Lower lobe of right lung (tissue), 2 donors: ENCODE measurements at places on chromosomes 2 and 18.

GRCh38 chr18:3966246-3966641 lies 488.9 kb downstream of the DLGAP1 start:
- no peak for DNase-seq

DNA sequence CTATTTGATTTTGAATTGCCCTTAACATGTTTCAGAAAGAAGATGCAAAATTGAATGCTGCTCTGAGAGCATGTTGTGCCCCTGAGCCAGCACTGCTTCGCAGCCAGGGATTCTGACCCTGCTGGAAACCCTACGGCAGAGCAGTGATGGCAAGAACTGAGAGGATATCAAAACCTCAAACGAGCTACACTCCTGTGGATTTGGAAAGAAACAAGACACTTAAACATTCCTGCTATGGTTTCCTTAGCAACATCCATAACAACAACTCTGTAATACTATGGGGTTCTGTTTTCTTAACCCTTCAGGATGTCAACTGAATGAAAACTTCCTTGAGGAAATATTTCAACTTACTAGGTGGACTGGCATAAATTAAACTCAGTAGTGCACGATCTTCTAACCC lies 649.1 kb downstream of the NYAP2 start:
- DNase-seq, result no peak

GRCh38 chr2:168913495-168913894 lies 12.4 kb downstream of the G6PC2 start:
- no peak for DNase-seq

GRCh38 chr18:65754121-65754520 lies 3.3 kb downstream of the CDH7 start:
- DNase-seq, result no peak

- DNase-seq, result no peak
These were observed 2.1 kb downstream of the SERPINB10 start for GRCh38 chr18:63909870-63910269.

GRCh38 chr2:105744909-105745853 lies at the start of gene NCK2:
Gene NCK2 (plus strand): TSS chr2:105744912. CDS start chr2:105855064, 110,152 bp downstream.
- peak; percentile 56 for DNase-seq

DNA sequence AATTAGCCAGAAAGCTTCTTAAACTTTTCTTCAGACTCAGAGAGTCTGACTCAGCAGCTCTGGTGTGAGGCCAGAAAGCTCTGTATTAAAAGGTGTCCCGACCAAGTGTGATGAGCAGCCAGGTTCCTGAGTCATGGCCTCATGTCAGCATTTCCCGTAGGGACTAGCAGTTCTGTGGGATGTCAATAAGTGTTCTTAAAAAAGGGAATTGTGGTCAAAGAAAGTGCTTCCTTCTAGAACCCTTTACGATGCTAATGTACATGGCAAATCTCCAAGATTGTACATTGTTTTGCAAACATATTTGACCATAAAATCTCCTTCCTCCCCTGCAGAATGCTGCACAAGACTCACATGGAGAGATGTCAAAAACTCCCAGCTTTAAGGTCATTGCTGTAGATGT lies 80.1 kb downstream of the PLA2R1 start:
- DNase-seq, result no peak

GRCh38 chr2:189492451-189492850 lies 51.2 kb downstream of the WDR75 start:
- DNase-seq, result no peak

DNA sequence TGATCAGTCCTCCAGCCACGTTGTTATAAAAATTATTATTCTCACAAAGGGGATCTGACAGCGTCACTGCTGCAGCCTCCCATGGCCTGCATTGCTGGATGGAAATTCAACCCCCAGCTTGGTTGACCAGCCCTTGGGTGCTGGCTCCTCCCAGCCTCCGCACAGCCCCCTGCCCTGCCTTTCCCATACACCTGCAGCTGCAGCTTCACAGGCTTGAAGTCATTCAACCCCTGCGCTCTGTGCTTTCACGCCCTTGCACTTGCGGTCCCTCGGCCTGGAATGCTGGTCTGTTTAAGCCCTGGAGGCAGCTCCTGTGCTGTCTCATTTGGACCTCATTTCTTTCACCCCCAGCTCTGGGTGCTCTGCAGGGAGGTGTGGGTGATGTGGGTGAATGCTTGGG lies 860 bp upstream of the CD8A start:
- DNase-seq, result peak; percentile 47

DNA sequence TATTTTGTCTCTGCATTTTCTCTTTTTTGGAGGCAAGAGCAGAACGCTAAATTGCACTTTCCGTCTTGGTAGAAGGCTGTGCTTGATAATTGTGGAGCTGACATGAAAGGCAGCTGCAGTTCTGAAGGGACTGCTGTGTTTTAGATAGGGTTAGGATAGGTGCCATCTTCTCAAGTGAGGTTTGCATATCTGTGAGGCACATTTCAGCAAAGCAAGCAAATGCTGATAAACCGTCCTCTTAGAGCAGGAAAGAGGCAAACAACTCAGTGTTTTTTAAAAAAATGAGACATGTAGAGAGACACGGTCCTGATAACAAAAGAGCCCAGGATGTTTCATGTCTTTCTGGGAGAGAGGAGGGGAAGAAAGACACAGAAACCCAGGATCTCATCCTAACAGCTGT lies 217.7 kb downstream of the SOCS6 start:
- DNase-seq, result no peak

DNA sequence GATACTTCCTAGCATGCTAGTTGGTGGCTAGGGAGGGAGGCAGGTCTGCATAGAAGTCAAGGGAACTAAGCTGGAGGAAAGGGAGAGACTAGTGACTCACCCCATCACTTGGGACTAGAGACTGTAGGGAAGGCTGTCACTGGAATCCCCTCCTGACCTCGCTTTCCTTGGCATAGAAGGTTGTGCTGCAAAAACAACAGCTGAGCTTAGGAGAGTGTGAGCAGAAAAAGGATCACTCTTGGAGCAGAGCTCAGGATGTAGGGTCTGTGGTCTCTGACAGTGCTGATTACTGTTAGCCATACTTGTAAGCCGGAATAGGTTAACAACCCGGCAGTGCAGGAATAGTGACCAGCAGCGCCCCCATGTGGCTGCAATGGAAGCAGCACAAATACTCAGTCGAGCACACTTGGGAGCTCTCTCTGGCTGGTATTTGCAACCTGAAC lies 66.9 kb upstream of the SMAD2 start:
- DNase-seq, result no peak

- no peak for DNase-seq
These were observed 73.9 kb downstream of the MARCO start for GRCh38 chr2:119015845-119016244.

DNA sequence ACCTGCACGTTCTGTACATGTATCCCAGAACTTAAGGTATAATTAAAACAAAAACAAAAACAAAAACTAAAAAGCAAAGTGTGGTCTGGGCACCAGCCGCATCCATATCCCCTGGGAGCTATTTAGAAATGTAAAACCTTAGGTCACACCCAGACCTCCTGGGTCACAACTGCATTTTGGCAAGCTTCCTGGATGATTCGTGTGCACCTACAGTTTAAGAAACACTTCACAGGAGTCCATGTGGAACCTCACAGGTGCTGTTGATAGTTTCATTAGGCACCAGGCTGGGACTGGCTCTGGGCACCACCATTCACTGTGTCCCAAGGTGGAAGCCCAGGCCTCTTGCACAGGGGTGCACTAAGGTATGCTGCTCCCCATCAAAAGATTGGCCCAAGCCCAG lies 103.6 kb upstream of the BOD1L2 start:
- no peak for DNase-seq

DNA sequence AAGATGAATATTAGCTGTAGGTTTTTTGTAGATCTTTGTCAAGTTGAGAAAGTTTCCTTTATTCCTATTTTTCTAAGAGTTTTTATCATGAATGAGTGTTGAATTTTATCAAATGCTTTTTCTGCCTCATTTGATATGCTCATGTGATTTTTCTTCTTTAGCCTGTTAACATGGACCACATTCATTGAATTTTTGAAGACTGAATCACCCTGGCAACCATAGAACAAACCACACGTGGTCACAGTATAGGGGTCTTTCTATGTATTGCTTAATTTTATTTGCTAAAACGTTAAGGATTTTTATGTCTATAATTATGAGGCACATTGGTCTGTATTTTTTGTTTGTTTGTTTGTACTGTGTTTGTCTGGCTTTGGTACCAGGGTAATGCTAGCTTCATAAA lies 201.7 kb upstream of the CWC22 start:
- DNase-seq, result no peak

GRCh38 chr18:32040936-32041335 lies 22.3 kb downstream of the RNF125 start:
- DNase-seq, result no peak

DNA sequence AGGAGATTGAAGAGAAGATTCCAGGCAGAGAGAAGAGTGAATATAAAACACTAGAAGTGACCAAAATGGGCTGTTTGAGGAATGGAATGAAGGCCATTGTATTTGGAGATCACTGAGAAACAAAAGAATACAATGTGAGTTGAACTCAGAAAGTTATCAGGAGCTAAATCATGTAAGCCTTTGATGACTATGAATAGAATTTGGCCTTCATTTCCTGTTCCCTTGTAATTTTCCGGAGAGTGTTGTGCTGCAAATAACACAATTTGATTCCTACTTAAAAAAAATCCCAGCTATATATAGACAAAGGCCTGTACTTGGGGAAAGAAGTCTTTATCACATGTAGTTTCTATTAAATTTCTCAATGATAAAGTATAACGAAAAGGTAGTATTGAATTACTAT lies 33.7 kb upstream of the KYNU start:
- no peak for DNase-seq

- DNase-seq, result peak; percentile 94
These were observed at the start of gene ILKAP for GRCh38 chr2:238203094-238203972. Gene ILKAP (minus strand): TSS chr2:238203695. CDS start chr2:238203553, 142 bp downstream.

DNA sequence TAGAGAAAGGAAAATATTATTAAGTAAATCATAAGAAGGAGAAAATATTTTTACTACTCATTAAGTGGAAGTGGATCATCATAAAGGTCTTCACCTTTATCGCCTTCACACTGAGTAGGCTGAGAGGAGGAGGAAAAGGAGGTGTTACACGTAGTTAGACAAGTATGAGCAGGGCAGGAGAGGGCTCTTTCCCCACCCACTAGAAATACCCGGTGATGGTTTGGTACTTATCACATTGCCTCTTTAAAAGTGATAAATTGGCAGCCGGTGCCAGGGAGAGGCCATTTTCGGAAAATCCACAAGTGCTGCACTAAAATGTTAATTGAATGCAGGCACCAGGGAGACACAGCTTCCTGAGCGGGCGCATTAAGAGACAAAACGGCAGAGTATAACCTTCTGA lies 598.7 kb upstream of the SOX11 start:
- no peak for DNase-seq

DNA sequence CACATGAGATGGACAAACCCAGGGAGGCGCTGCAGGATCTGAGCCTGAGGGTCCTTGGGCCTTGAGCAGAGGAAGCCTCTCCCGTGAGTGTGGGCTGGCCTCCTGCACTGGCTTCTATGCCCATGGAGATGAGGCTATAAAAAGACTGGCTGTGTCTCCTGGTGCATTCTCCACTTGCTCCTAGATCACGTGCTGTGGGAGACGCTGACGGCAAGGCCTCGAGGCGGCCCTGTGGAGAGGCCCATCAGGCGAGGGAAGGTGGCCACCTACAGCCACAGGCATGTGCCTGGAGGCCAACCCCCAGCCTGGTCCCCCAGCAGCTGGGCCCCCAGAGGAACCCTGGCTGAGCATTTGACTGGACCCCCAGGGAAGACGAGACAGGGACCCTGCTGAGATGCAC lies 198.9 kb downstream of the TWIST2 start:
- no peak for DNase-seq

- no peak for DNase-seq
These were observed 350.8 kb upstream of the NT5C1B start for GRCh38 chr2:18940184-18940583.

DNA sequence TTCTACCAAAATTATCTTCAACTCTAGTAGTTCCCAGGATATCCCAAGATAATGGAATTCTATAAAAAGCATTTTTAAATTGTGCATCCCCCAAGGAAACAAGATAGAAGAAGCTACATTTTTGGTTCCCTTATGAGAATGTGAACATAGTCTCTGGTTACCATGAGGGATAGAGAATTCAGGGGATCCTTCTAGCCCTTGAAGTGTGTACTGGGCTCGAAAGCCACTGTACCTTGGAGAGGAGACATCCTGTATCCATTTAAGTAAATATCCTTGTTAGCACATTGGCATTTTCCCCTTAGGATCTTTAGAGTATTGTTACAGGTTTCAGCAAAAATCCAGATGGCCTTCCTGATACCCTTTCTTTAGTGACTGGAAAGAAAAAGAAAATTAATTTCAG lies 228.5 kb downstream of the RTP5 start:
- DNase-seq, result no peak

DNA sequence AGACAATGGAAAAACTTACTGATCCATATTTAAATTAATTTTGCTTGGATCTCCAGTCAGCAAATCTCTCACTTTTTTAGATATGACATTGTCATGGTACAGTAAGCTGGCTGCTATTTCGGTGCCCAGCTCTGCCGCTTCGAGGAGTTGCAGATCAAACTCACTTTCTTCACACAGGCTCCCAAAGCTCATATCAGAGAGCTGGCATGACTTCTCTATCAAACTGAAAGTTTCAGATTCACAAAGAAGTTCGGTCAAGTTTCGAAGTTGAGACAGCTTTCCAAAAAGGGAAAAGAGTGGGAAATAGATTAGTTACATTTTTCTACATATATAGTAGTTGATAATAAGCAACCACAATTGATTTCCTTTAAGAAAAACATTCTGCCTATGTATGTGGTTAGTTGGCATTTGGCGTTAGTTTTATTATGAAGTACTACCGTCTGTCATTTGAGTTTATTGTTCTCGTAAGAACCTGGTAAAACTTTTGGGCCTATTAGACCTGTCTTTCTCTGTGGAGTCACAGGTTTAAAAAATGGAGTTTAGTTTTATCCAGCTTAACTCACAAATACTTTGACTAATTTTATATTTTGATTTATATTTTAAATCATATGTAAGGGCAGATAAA lies 118.8 kb downstream of the ABCA12 start:
- DNase-seq, result no peak

- DNase-seq, result no peak
These were observed 191.6 kb upstream of the SP5 start for GRCh38 chr2:170523506-170523905.

DNA sequence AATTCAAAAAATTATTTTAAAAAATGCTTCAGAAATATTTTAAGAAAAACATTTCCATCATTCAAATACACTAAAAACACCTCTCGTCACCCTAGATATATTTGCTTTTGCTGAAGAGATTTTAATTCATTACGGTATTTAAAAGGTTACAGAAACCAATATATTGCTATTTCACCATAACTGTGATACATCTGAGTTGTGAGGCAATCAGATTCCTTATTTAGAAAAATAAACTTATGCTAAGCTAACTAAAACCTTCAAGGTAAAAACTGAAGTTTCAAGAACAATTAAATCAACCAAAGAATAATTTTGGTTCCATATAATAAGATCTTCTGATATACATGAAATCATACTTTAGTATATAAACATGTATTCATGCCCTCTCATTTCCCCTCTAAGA lies 32.8 kb downstream of the PELI1 start:
- DNase-seq, result no peak

DNA sequence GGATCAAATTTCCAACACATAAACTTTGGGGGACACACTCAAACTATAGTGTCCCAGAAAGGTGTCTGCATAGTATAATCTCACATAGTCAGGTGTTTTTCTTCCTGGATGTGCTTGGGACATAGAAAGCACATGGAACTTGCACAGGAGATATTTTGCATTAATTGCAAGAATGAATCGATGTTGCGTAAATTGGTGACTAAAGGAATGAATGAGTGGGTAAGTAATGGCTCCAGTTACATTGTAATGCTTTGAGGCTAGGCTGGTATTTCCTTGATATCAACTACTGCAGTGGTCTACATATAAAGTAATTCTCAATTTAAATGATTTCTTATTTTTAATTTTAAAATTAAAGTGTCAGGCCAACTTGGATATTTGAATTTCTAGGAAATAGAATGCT lies 53.4 kb downstream of the SH3RF3 start:
- DNase-seq, result no peak
